Large intestine (tissue), 12 donors: ENCODE measurements at places on chromosomes 11 and 22. TPM values are rescaled to one million over a fixed set of nuclear protein-coding genes. Genes with fewer than 3 reads are reported as not detected.
A peak's percentile ranks its signal among the peaks of the same experiment; 100 is the strongest.

The KRTAP5-11 gene
- 0.19 TPM for polyA plus RNA-seq

The HTR3A gene
- 2.1 TPM for polyA plus RNA-seq

The KDM4E gene
- polyA plus RNA-seq: 0.19 TPM

The HBD gene
- polyA plus RNA-seq: 0.09 TPM

The SAA2 gene
- polyA plus RNA-seq: not detected

The MRGPRE gene
- not detected for polyA plus RNA-seq

The TENM4 gene
- polyA plus RNA-seq: 2.1 TPM

The P2RX3 gene
- polyA plus RNA-seq: 2.1 TPM

DNA sequence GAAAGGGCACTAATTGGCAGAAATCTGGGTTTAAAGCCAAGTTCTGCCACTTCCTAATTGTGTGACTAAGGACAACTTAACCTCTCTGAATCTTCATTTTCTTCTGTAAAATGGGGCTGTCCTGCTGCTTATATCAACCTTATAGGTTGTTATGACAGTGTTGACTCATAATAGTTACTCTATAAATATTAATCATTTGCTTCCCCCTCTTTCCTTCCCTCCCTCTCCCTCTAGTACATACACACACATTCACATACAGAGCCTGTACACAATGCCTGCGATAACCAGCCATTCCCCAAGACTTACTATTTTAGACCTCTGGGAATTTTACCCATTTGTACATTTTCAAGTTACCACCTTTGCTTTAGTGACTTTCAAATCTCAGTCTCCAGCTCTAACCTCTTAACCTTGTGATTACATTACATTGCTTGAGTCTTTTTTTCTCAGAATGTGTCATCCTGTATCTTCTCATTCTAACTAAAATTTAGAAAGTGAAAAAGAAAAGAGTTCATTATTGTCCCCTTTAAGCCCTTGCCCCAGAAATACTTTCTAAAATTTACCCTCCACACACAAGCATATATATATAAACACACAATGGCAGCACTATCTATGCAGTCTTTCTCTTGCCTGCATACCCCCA, 31.9 kb downstream of the GDPD4 start:
- DNase-seq: no peak

DNA sequence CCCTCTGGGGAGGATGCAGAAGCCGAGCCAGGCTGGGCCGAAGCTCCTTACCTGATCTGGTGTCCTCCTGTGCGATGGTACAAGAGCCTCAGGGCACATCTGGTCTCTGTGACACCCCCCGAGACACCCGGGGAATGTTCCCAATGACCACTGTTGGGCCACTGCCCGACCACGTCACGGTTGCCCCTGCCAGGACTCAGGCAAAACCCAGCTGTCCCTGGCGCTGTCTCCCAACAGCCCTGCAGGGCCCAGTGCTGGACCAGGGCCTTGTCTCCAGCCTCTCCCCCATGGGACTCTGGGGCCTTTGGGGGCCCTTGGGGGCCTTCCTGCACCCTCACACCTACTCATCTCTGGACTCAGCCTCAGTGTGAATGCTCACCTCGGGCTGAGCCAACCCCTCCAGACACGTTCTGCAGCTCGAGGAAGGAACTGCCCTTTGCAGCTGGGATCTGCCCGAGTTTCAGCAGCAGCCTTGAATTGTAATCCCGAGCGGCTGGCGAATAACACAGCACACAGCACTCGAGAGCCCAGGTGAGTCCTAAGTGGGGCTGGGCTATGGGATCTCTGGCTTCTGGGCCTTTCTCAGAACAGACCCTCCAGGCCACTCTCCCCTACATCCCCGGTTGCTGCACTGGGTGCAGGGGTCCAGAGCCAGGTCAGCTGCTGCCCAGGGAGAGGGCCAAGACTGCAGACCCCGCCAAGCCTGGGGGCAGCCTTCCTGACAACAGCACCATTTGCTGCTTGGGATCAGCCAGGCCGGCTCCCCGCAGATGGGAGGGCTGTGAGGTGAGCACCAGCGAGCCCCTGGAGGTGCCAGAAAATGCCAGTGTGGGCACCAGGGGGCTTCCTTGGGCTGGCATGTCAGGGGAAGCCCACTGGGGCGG, 39.8 kb downstream of the RTN4R start:
- no peak for DNase-seq

- DNase-seq: no peak
Observed at GRCh38 chr11:75246671-75247350, 6.2 kb downstream of the TPBGL start.

DNA sequence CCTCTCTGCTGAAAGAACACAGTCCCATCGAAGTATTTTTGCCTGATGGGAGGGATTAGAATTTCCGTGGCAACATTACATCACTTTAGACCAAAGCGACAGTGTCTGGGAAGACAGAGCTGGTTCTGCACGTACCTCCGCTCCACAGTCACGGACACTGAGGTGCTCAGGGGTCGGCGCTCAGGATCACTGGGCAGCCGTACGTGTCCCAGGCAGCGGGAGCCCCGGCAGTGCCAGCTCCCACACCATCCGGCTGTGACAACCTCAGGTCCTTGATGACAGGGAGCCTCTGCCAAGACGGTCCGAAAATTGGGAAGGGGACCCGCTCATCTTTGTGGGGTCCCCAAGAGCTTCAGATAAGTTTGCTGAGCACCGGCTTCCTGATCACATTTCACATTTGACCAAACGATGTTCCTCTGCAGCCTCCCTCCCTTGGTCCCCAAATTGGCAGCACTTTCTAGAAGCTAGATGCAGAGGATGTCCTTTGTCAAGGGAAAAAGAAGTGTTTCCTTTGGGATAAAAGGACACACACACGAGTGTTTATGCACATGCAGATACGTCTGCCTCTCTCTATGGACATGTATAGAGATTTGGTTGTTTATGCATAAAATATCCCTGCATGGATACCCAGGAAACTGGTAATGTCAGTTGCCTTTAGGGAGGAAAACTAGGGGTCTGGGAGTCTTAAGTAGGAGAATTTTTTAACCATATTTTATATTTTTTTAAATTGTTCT, 61.6 kb upstream of the LINC01488 start:
- no peak for DNase-seq

DNA sequence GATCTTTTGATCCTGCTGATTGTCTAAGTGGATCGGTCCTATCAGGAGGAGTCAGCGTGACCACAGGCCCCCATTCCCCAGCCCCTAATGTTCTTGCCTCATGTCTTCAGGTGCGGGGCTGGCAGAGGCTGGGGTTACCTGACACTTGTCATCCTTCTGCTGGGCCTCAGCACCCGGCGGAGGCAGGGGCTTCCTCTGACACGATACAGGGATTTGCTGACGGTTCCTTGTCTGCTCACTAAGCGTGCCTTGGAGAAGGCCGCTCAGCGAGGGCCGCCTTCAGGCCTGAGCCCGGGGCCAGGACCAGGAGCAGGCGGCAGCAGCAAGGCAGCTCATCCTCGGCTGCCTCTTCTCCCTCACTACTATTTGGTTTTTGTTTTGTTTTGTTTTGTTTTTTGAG, 45.7 kb upstream of the KCNQ1OT1 start:
- DNase-seq: no peak

GRCh38 chr22:36160499-36160942, at the start of gene APOL3:
TSS of gene APOL3 (minus strand) at chr22:36160755. CDS start at chr22:36149055, 11,700 bp downstream.
- peak; percentile 42 for DNase-seq

DNA sequence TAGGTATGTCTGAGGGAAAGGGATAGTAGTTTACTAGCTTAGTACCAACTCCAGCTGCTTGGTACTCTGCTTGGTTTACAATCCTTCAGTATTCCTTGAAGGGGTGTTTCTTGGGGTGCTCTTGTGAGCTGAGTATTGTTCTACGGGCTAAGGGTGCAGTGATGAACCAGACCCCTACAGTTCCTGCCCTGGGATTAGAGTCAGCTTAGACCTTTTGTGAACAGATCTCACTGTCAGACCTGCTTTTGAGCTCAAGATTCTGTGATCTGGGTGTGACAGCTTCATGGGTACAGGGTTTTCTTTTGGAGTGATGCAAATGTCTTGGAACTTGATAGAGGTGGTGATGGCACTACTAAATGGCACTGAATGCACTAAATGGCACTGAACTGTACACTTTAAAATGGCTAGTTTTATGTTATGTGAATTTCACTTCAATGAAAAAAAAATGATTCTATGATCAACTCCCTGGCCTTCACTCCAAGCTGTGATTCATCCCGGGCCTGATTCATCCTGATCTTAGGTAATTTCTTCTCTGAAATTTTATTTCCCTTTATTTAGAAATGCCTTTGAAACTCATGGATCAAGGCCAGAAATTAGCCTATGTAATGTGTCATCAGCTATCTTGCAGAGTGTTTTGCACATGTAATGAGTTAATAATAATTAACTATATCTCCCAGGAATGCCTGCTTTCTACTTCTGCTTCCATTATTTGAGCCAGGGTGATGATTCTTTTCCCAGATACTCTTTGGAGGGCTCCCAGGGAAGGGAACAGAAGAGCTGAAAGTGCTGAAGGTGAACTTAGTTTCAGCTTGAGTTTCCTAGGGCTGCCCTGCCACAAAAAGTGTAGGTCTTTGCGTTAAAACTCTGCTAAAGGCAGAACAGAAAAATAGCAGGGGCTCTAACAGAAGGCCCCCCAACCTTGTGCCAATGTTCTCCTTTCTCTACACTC, 87.9 kb downstream of the NCAM1 start:
- no peak for DNase-seq

DNA sequence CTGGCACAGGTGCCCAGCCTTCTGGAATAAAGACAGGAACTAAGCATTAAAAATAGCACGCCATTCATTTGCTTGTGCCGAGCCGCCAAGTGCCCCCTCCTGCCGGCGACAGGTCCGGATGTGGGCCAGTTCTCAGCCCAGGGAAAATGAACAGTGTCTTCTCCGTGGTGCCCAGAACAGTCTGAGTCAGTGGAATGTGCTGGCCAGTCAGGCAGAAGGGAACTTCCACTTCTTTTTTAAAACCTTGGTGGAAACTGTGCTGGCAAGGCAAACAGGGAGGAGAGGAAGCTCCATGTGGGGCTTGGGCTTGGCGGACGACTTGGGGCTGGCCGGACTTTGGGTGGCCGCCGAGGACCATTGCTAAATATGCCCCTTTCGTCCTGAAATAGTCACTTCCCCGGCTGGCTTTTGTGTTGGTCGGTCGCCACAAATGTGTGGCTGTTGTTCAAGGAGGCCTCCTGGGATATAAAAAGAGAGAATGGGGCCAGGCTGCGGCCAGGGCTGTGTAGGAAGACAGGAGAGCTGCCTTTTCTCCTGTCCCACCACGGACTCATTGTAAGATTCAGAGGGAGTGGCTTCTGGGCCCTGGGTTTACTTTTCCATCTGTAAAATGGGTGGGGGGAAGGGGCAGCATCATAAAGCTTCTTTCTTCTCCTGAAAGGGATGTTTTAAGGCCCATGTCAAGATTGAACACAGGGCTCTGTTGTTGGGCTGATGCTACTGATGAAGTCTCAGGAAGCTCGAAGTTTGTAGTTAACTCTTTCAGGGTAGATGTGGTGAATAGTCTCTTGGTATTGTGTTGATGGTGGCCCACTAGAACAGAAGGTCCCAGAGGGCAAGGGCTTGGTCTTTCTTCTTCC, 101.0 kb downstream of the PTPRJ start:
- DNase-seq: no peak

GRCh38 chr11:100984668-100985067, 144.9 kb downstream of the PGR start:
- no peak for DNase-seq

- peak; percentile 58 for DNase-seq
Observed at GRCh38 chr11:45252134-45252856, 33.8 kb downstream of the SYT13 start.

GRCh38 chr11:120197251-120197891, 13.5 kb upstream of the OAF start:
- DNase-seq: peak; percentile 72

GRCh38 chr11:86517557-86517956, 142.9 kb downstream of the CCDC81 start:
- no peak for DNase-seq

GRCh38 chr11:3942956-3943497, 87.6 kb downstream of the STIM1 start:
- peak; percentile 13 for DNase-seq

DNA sequence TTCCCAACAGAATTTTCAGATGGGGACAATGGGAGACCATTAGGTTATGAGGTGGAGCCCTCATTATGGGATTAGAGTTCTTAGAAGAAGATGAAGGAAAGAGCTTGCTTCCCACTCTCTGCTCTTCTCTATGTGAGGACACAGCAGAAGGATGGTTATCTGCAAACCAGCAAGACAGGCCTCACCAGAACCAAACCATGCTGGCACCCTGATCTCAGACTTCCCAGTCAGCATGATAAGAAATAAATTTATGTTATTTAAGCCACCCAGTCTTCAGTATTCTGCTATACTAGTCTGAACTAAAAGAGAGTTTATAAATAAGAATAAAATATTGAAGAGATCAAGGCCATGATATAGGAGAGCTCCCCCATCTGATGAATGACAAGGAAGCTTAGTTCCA, 946.3 kb upstream of the CCDC90B start:
- DNase-seq: no peak

GRCh38 chr11:2752923-2753322, 53.1 kb upstream of the KCNQ1OT1 start:
- DNase-seq: no peak

DNA sequence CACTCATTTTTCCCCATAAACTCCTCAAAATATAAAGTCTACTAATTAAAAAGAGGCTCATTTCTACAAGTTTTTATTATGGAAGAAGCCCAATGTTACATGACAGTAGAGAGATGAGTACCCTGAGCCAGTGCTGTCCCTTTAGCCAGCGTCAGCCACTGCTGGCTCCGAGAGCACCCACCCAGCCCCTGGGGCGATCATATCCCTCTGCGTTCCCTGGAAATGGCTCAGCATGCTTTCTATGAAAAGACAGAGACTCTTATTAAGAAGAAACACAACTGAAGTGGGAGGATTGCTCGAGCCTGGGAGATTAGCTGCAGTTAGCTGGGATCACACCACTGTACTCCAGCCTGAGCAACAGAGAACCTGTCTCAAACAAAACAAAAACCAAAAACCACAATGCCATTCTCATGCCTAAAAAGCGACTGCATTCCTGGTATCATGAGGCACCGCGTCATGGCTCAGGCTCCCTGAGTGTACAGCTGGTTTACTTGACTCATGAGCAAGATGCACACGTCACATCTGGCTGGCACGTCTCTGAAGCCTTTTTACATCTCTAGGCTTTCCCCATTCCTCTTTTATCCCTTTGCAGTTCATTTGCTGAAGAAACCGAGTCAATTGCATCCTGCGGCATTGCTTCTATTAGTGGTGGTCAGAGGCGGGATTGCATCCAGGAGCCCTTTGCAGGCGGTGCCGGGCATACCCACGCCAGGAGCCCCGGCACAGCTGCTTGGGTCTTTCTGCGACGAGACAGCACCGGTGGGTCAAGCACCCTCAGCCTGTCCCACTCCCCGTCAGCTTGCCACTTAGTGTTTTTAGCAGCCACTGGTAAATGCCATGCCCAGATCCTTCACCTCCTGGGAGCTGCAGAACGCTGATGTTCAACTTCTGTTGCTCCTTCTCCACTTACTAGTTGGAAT, 119.9 kb downstream of the CTTN start:
- DNase-seq: no peak

DNA sequence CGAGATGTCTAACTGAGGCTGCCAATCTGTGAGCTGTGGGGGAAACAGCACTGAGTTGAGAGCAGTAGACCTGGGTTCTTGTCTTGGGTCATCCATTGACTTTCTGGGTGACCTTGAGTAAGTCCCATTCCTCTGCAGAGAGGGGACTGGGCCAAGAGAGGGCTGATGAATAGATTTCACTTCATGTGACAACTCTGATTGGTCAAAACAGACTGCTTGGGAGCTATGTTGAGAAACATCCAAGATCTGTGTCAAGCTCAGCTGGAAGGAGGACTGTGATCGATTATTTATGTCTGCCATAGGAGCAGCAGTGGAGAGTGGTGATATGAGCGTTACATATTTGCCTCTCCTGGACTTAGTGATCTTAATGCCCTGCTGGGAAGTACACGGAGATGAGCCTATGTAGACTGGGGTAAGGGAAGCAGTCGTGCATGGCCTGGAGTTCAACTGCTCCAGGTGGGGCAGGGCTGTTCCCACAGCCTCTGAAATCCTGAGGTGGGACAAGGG, 47.7 kb downstream of the OTOG start:
- no peak for DNase-seq
